Lung (tissue), 17 donors: ENCODE measurements at places on chromosomes 1 and 21.

DNA sequence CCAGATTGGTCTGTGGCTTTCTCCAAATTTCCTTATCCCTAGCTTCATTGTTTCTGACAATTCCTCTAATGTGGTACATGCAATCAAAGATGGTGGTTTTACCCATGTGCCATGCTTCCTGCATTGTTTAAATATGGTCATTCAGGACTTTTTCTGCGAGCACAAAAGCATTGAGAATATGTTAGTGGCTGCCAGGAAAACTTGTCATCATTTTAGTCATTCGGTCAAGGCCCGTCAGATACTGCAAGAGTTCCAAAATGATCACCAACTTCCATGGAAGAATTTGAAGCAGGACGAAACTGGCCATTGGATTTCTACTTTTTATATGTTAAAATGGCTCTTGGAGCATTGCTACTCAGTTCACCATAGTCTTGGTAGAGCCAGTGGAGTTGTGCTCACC, 3.7 kb downstream of the ZBED6 start:
- no peak for DNase-seq

GRCh38 chr1:210477328-210477924, 148.7 kb downstream of the HHAT start:
- DNase-seq: no peak

GRCh38 chr1:198161718-198162090, 4.9 kb downstream of the NEK7 start:
- DNase-seq: no peak

- no peak for DNase-seq
Measured at GRCh38 chr1:110686188-110686587, 11.4 kb upstream of the KCNA3 start.
